NCI-H1694 (cell line): ENCODE measurements at places on chromosomes 5 and 9.

- no peak for DNase-seq
These were observed 56.2 kb downstream of the FOCAD start for GRCh38 chr9:20740304-20740703.

GRCh38 chr9:136304981-136305380 lies 1.1 kb upstream of the CCDC187 start:
- DNase-seq: no peak

- no peak for DNase-seq
These were observed 166.4 kb downstream of the TLE1 start for GRCh38 chr9:81522716-81523551.

GRCh38 chr5:5900350-5900749 lies 477.9 kb downstream of the ICE1 start:
- DNase-seq: no peak

DNA sequence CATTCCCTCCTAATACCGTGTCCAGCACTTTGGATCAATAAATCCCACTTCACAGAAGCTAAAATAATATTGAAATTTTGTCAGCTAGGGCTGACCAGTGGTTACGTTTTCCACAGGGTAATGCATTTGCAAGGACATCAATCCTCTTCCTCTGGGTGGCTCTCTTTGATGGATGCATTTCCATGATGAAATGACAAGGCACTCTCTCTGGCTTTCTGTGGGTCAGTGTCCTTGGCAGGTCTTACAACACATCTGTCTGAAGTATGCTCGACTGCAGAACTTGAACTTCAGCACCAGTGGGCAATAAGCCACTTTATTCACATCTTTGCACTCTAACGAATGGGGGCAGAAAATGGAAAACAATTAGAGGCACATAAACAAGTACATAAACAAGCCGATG lies 330.1 kb downstream of the ADAMTS6 start:
- DNase-seq: no peak

DNA sequence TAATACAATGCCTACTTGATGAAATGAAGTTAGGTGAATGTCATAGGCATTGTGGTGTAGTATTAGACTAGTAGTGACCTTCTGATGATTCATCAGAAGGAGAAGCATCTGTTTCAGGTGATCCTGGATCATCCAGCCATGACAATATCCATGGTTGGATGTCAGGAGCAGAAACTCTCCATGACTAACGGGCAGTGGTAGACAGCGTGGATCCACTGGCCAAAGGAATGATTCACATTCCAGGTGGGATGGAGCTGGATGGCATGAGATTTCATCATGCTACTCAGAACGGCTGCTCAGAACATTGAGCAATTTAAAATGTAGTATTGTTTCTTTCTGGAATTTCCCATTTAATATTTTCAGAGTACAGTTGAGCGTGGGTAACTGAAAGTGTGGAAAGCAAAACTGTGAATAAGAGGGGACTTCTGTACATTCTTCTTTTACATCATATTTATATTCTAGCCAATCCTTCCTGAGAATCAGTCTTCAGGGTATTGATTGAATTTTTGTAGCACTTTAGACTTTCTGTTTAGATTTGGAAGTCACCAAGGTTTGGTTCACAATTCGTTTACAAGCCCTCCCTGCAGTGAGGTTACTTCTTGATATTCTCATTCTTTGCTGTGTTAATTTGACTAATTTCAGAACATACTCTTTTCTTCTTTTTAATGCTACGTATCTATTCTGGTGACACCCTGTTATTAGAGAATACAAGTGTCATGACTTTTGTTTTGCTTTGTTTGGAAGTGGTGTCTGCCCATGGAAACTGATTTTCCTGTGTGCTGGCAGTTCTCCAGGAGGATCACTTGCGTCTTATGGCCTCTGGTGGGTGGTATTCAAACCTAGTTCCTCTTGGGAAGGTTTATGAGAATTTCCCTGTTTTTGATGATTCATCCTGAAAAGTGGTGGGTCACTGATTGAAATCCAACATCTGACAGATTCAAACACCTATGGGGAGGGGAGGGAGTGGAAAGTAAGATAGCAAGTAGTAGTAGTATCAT lies 12.2 kb upstream of the CLINT1 start:
- no peak for DNase-seq

DNA sequence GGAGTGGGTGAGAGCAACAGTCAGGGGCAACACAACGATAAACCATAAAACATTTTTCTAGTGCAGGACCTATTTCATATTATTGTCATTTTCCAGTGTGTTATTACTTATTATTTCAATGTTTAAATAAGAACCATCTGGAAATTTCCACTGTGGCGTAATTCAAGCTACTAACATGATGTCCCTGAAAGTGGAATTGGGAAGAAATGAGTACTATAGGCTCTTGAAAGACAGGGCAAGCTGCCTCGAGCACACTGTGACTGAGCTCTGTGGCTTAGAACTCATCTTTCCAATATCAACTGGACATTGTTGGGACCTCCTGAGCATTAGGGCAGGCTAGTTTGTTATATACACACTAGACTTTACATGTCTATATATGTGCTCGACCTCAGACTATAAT lies 182.9 kb upstream of the RIOK2 start:
- no peak for DNase-seq

GRCh38 chr5:143649937-143650621 lies 161.9 kb upstream of the HMHB1 start:
- no peak for DNase-seq

GRCh38 chr5:126449751-126450271 lies 26.6 kb downstream of the GRAMD2B start:
- DNase-seq: no peak

GRCh38 chr5:101429241-101429640 lies 526.2 kb upstream of the ST8SIA4 start:
- no peak for DNase-seq

DNA sequence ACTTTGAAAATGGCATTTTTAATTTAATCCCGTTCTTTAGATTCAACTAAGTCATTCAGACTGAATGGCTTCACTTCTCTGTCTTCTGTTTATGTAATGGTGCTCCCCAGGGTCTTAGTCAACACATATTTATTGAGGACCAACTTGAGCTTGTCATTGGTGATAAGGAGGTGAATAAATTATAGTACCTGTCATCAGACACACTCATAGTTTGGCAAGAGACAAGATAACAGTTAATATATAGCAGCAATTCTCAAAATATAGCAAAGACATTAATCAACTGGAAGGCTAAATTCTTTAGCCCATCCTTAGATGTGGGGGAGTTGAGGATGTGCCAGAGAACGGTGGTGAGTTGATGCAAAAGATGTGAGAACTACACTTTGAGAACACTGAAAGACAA lies 78.4 kb downstream of the MACIR start:
- no peak for DNase-seq

DNA sequence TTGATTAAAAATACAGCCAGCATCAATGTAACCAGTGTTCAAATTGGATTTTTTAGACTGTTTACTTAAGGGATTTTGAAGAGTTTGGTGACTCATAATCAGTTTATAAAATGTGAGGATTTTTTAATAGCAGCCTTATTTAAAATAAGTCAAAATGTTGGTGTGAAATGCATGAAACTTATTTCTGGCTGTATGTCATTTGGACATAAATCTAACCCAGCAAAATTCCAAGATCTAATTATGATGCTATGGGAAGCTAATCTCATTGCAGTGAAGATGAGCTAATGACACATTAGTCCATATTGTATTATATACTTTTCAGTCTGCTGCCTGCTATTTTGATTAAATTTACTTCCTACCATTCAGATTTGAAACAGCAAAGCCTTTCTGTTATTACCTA lies 140.3 kb downstream of the AOPEP start:
- DNase-seq: no peak

GRCh38 chr9:87699835-87700234 lies 26.1 kb upstream of the CTSL start:
- DNase-seq: no peak

DNA sequence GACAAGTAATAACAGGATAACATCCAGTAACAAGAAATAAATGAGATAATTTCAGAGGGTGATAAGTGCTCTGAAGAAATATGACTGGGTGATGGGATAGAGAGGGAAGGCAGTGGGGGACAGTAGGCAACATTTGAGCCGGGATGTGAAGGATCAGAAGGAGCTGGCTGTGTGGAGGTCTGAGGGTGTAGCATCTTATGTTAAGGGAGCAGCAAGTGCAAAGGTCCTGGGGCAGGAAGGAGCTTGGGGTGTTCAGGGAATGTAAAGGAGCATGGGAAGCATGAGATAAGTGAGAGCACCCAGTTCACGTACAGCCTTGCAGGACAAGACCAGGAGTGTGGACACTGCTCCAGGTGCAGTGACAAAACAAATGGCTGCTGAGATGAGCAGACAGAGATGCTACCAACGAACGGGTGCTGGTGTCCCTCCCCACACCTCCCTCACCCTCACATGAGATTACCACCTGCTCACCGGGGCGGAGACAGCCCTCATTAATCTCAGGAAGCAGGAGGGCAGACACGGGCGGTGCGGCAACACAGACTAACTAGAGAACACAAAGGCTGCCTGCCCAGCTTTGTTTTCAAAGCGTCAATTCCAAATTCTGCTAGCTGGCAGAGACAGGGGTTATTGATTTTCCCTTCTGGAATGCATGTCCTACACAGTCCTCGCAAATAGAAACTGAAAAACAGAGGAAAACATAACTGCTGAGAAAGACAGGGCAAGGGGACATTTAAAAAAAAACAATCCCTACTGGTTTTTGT lies 298.1 kb upstream of the PANK3 start:
- DNase-seq: no peak

GRCh38 chr5:104431002-104431620 lies 868.5 kb upstream of the NUDT12 start:
- no peak for DNase-seq

- DNase-seq: no peak
These were observed 42.4 kb upstream of the SV2C start for GRCh38 chr5:76040806-76041205.

- no peak for DNase-seq
These were observed 248.8 kb downstream of the MRPS30 start for GRCh38 chr5:45057564-45057963.

DNA sequence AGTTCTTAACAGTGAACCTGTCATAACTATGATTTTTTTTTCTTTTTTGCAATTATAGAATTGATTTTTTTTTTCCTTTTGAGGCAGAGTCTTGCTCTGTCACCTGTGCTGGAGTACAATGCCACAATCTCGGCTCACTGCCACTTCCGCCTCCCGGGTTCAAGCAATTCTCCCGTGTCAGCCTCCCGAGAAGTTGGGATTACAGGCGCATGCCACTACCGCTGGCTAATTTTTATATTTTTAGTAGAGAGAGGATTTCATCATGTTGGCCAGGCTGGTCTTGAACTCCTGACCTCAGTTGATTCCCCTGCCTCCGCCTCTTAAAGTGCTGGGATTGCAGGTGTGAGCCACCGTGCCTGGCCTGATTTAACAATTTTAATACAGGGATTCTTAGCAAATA lies 21.4 kb downstream of the UGCG start:
- DNase-seq: no peak

DNA sequence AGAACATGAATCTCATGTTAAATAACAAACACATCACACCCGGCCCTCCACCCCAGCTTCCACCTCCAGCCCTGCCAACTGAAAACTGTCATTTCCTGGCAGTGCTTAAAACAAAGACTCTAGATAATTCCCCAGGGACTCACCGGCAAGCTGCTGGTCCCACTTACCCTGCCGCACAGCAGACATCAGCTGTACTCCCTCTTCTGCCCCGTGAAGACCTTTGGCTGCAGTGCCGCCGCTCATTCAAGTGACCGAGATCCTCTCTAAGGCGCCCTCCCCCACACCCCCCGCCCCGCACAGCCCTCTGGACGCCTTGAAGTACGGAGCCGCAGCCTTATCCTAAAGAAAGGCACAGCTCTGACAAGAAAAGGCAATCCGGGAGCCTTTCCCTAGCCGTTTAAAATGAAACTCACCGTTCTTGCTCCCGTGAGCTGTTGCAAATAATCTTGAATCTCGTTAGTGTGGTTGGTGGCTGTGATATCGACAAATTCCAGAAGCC lies 434 bp downstream of the GLRX start:
- DNase-seq: peak; percentile 71

- no peak for DNase-seq
These were observed 7.6 kb upstream of the ALDH1A1 start for GRCh38 chr9:72960446-72960845.

DNA sequence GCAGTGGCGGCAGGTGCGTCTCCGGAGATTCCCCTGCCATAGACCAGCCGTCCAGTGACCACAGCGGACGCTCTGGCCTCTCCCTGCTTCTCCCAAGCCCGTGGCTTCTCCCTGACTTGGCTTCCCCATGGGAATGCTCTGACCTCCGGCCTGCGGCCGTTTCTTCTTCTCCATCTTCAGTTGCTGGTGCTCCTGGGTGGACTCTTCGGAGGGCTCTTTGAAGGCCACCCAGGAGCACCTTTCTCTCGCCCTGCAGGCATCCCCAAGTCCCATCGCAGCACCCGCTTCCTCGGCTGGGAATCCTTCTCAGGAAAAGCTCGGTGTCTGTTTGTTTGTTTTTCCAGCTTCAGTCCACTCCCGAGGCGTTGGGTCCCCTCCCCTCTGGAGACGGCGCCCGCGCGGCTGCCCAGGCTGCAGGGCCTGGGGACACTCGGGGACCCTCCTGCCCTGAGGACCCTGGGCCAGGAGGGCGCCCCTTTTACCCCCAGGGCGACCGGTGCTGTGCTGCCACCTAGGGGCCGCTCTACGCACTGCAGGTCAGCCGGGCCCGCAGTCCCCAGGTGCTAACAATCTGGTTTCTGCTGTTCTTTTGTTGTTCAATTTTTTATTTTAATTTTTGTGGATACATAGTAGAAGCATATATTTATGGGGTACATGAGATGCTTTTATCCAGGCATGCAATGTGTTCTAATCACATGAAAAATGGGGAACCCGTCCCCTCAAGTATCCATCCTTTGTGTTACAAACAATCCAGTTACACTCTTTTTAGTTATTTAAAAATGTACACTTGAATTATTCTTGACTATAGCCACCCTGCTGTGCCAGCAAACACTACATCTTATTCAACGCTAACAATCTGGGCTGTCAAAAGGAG lies 197.9 kb upstream of the ADAMTS16 start:
- no peak for DNase-seq

GRCh38 chr9:89881431-89881830 lies 276.6 kb downstream of the GADD45G start:
- no peak for DNase-seq

- DNase-seq: no peak
These were observed 69.6 kb upstream of the ATP10B start for GRCh38 chr5:160921423-160922285.

DNA sequence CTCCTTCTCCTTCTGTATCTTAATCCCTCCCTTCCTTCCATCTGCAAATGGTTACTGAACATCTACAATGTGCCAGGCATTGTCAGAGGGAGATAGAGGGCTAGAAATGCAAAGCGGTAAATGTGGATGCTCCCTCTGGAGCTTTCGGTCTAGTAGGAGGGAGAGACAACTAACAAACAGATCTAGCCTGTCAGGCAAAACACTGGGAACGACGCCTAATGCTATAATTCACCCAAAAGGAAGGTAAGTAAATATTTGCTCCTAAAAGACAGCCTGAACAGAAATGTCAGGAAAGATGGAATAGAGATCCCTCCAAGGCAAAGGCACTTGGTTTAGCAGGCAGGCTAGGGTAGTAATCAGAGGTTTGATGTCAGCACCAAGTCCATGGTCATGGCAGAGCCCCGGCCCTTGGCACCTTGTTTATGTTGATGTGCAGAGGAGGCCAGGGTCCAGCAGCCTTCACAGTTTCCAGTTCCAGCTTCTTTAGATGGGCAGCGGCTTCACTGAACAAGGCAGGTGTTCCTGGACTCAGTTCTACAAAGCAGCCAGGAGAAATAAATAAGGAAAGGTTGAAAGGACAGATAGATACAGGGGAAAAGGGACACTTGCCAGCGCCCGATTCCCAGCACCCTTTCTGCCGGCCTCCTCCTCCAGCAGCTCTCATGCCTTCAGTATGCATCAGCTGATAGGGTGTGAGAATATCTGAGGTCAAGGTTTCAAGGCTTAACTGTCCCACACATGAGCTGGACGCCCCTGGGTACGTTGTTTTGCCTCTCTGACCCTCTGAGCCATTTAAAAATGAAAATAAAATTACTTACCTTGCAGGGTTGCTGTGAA lies 46.5 kb upstream of the FRRS1L start:
- no peak for DNase-seq
